Stimulated activated CD4-positive, alpha-beta T cell treated with anti-CD3 and anti-CD28 coated beads, Interleukin-1b, Interleukin-23, amount 100 ng/mL, for 4 hours (primary cell): ENCODE measurements at places on chromosomes 12 and 14.

DNA sequence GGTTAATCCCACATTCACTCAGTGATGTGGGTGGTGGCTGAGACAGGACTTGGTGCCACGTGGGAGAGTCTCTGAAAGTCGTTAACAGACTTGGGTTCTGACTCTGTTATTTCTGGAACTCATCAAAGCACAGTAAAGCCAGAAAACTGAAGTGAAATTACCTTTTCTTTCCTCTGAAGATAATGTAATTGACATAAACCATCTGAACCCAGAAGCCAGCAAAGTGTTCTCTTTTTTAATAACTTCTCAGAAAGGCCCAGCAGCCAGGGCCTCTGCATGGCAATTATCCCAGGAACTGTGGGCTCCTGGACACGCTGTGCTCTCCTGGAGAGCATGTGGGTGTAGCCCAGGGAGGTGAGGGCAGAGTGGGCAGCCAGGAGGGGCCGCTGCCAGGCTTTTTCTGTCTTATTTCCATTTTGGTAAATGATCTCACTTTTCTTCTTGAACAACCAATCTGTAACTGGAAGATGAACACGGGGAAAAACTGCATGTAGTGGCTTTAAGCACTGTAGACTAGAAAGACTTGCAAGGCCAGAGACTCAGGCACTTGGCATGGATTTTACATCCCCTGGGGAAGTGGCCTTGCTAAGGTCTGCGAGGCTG, 444.1 kb upstream of the TMEM132C start:
- DNase-seq, result no peak

GRCh38 chr14:36162267-36162666, 14.3 kb downstream of the PTCSC3 start:
- no peak for DNase-seq

DNA sequence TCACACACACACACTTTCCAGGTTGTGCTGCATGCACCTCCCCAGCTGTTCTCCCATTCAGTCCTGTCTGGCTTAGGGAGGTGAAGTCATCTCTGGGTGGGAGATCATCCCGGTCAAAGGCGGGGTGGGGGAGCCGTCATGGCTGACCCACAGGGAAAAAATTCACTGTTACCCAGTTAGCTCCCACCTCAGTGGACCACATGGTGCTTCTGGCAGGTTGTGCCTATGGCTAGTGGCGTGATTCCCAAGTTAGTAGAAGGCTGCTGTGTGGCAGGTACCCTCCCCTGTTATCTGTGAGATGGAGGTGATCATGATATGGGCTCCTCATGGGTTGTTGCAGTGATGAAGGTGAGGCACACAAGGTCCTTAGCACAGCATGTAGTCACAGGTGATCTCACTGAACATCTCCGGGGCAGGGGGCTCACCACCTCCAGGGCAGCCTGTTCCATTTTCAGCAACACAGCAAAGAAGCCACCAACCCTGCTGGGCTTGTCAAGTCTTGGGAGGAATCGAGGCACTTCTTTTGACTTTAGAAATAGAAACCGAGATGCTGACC, 154.9 kb upstream of the CCND2 start:
- no peak for DNase-seq

GRCh38 chr14:29788093-29788492, 139.6 kb downstream of the PRKD1 start:
- DNase-seq, result no peak

GRCh38 chr12:48542300-48542928, 17.0 kb downstream of the OR8S1 start:
- DNase-seq, result peak; percentile 12

DNA sequence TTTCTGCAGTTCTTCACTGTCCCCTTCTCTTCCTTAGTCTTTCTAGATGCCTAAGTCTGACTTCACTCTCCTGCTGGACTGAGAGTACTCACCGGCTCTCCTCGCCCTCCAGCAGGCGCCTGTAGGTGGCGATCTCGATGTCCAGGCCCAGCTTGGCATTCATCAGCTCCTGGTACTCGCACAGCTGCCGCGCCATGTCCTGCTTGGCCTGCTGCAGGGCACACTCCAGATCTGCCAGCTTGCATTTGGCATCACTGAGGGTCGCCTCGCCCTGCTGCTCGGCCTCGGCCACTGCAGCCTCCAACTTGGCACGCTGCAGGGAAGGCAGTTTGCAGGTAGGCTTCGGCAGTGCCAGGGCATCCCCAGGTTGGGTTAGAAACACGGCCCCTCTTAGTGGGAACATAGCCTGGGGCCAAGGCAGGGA, 5.2 kb downstream of the KRT84 start:
- no peak for DNase-seq

GRCh38 chr12:21731144-21731543, 43.4 kb downstream of the KCNJ8 start:
- DNase-seq, result no peak
